ENCODE measurements at places on chromosomes 2 and 18.

- ATAC-seq, result no peak
These were observed 498.1 kb upstream of the CRIM1 start for GRCh38 chr2:35857498-35857897.

- ATAC-seq, result no peak
These were observed 16.9 kb upstream of the ALMS1 start for GRCh38 chr2:73368781-73369180.

DNA sequence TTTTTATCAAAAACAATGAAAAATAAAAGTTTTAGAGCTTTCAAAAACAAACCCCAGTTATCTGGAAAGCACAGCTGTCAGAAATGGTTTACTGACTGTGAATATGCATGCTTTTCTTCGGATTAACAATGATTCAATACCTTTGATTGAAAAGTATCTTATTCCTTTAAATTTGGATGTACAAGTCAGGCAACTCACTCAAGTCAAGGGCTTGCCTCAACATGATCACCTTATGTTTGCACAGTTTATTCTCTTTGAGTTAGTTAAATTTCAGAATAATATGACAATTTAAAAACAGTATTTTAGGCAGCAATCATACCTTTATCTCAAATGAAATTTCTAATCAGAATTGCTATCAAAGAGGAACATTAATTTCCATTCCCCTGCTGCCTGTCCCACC lies 108.8 kb upstream of the FOSL2 start:
- ATAC-seq, result no peak

GRCh38 chr2:21396252-21396651 lies 272.5 kb downstream of the TDRD15 start:
- no peak for ATAC-seq

- ATAC-seq, result no peak
These were observed 1082.0 kb upstream of the ACVR2A start for GRCh38 chr2:146762786-146763185.

GRCh38 chr2:230842473-230842872 lies 22.3 kb upstream of the ITM2C start:
- ATAC-seq, result no peak

DNA sequence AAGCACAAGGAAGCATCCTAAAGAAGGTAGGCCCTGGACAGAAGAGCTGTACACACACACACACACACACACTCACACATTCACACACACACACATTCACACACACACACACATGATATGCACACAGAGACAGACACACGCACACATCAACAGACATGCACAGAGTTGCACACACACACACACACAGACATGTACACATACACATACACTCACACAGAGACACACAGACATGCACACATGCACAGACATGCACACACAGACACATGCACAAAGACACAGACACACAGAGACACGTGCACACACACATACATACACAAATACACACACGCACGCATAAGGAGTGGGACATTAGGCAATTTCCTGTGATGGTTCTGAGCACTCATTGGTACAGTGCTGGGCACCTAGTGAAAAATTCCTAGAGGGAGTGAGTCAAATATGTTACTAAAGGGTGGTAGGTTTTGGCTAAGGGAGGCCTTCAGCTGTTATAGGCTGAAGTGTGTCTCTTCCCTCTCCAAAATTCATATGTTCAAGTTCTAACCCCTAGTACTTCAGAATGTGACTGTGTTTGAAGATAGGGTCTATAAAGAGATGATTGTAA lies 26.4 kb downstream of the THNSL2 start:
- ATAC-seq, result no peak

DNA sequence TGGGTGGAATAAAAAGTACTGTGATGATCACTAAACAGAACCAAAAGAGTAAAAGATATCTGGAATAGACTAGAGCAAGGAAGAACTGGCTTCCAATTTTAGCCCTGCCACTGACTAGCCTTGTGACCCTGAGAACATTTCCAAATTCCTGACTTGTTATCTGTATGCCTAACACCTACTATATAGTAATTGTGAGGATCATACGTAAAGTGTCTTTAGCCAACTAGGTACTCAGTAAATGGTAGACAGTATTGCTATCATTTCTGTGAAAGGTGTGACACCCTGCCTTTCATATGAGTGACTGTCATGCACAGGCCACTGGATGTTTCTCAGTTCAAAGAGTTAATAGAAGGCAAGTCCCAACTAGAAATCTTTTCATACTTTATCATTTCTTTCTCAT lies 29.8 kb downstream of the CYTIP start:
- ATAC-seq, result peak; percentile 53

- ATAC-seq, result no peak
These were observed 173.5 kb upstream of the FN1 start for GRCh38 chr2:215609089-215610032.

- no peak for ATAC-seq
These were observed 242.1 kb upstream of the RBMS1 start for GRCh38 chr2:160735696-160736095.

- ATAC-seq, result no peak
These were observed 113.1 kb downstream of the METTL8 start for GRCh38 chr2:171320731-171321130.

GRCh38 chr2:20584399-20585358 lies 66.2 kb downstream of the HS1BP3 start:
- peak; percentile 42 for ATAC-seq

DNA sequence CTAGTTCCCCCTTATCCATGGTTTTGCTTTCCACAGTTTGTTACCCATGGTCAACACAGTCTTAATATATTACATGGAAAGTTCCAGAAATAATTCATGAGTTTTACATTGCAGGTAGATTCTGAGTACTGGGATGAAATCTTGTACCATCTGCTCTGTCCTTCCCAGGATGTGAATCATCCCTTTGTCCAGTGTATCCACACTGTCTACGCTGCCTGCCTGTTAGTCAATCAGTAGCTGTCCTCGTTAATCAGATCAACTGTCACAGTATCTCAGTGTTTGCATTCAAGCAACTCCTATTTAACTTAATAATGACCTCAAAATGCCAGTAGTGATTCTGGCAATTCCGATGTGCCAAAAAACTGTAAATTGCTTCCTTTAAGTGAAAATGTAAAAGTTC lies 76.3 kb downstream of the DYNC1I2 start:
- ATAC-seq, result no peak

DNA sequence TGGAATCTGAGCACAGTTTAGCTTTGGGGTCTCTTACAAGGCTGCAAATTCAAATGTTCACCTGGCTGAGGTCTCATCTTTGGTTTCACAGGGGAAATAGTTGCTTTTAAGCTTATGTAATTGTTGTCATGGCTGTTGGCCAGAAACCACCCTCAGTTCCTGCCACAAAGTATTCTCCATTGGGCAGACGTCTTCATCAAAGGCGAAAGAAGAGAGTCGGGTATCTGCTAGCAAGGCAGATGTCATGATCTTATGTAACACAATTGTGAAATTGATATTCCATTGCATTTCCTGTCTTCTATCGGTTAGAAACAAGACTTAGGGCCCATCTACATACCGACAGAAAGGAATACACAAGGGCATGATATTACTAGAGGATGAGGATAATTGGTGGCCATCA lies 816.2 kb downstream of the MBD2 start:
- no peak for ATAC-seq

- ATAC-seq, result no peak
These were observed 359.3 kb downstream of the IRS1 start for GRCh38 chr2:226440127-226440918.

DNA sequence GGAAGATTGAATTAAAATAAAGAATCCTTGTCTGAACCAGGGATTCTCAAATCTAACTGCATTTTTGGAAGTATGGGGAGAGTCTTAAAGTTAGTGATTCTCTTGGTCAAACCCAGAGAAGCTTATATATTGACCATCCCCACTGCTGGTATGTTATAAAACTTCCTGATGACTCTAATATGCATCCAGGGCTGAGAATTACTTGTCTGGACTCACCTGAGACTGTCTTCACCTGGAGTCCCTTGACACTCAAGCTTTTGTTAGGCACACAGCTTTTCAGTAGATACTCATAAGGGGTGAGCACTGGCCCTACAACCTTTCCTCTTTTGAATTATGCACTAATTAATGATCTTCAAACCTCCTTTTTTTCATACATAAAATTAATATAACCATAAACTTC lies 149.6 kb upstream of the GULP1 start:
- no peak for ATAC-seq

DNA sequence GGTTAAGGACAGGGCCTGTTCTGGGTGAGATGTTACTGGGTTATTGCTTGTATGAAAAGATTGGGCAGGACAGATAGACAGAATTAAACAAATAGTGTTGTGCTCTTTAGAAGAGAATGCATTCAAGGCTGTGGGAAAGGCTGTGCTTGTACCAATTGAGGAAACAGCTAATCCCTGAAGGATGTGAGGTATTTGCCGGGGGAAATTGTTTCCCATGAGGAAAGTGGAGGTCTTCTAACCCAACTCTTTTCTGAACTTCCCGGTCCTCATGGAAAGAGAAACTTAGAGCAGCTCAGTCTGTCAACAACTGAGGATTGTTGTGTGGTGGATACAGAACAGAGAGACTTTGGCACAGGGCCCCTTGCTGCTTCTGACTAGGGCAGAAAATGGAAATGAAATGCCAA lies 9.5 kb downstream of the SLC1A4 start:
- ATAC-seq, result no peak

GRCh38 chr2:1738646-1739302 lies 5.5 kb downstream of the PXDN start:
- no peak for ATAC-seq

GRCh38 chr18:26506012-26506411 lies 42.3 kb downstream of the KCTD1 start:
- ATAC-seq, result no peak

DNA sequence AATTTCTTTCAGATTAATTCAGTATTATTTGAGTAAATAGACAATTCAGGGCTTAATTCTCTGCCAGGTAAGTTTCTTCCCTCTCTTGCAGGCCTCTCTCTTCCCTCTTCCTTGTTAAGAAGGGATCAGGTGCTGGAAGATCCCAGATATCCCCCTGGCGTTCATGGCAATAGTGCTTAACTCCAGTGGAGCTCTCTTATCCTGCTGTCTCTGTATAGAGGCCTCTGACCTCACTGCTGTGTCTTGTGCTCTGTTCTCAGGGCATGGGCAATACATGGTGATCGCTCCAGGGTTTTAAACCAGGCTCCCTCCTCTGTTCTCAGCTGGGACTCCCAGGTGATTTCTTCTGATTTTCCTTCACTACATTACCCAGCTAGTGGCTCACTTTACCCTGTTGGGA lies 226.8 kb downstream of the MC4R start:
- ATAC-seq, result no peak

- ATAC-seq, result no peak
These were observed 11.0 kb upstream of the GAREM2 start for GRCh38 chr2:26161926-26162325.

GRCh38 chr2:60581433-60582282 lies 28.2 kb upstream of the BCL11A start:
- ATAC-seq, result peak; percentile 77

DNA sequence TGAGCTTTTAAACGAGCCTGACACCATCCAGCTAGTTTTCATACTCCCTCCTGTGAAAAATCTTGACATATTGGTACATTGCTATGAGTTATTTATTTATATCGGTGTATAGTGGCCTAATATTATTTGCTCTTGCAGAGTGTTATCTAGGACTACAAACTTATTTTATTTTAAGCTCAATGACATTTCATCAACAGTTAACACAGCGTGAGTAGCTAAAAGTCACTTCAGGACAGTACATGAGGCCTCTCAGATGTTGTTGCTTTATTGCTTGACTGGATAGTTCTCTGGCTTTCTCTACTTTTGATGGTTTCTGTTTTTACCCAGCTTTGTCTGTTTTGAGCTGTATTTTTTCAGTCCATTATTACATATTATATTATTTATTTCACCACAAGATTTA lies 172.9 kb upstream of the KLF7 start:
- no peak for ATAC-seq

DNA sequence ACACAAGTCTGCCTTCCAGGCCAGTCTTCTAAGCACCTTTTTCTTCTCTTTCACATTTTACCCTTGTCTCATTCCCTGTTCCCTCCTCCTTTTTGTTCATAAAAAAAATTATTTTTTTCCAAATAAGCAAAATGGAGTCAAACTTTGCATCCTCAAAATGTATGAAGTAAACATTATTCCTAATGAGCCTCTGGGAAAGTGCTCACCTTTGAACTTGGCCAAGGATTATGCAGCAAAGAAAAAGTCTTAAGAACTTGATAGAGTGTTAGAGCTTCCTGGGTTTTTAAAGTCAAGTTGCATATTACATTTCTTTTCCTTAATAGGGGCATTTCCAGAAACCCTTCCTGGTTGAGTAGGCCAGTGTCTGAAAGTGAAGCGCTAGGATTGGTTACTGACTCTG lies 31.6 kb downstream of the EPAS1 start:
- no peak for ATAC-seq

DNA sequence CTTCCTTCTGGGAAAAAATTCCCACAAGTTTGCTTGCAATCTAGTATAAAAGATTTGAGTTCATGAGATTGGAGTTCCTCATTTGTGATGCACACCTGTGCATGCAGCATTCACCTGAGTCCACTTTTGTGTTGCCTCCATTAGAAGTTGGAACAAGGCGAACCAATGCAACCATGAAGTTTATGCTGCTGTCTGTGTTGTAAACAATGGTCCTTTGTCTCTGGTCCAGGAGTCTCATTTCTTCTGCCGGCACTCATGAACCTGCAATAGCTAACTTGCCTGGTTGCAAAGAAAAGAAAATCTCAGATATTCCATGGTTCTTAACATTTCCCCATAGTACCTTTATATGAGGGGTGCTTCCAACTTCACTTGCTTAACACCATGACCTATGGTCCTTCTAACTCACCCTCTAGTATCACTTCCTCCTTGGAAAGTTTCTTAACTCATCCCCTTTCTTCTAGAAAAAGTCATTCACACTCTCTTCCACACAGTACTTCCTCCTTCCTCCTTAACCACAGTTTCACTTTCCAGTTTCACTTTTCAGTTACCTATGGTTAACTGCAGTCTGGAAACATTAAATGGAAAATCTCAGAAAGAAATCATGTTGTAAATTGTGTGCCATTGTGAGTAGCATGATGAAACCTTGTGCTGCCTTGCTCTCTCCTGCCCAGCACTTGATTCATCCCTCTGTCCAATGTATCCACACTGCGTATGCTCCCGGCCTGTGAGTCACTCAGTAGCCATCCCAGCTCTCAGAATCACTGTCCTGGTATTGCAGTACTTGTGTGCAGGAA lies 128.8 kb upstream of the TRIB2 start:
- peak; percentile 65 for ATAC-seq

DNA sequence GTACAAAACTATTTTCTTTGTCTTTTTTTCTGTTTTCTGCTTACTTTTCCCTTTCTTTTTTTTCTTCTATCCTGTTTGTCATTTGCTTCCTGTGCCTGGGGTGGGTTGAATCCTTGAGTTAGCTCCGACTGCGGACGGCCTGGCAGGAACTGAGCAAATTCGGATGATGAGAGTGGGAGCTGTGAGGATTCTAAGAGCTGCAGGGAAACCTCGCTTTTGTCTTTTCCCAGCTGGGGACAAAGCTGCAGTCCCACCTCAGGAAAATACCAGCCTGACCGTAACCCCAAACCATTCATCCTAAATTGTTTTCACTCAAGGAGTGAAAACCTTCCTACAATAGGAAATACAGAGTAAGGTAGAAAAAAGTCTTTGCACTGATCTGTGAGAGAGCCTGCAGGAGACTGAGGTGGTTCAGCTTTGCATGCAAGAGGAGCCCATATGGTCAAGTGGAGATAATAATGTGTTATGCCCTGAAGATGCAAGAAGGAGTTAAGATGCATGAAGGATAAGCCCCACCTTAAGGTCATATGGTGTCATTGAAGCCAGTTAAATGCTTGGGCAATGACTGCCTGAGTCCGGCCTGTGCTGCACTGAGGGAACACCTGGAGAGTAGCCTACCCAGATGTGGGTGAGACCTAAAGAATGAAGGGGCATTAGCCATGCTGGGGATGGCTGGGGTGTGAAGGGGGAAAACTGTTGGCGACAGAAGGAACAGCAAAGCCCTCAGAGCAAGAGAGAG lies 31.7 kb upstream of the ARL4C start:
- no peak for ATAC-seq
